ENCODE measurements at places on chromosomes 3 and 15.

DNA sequence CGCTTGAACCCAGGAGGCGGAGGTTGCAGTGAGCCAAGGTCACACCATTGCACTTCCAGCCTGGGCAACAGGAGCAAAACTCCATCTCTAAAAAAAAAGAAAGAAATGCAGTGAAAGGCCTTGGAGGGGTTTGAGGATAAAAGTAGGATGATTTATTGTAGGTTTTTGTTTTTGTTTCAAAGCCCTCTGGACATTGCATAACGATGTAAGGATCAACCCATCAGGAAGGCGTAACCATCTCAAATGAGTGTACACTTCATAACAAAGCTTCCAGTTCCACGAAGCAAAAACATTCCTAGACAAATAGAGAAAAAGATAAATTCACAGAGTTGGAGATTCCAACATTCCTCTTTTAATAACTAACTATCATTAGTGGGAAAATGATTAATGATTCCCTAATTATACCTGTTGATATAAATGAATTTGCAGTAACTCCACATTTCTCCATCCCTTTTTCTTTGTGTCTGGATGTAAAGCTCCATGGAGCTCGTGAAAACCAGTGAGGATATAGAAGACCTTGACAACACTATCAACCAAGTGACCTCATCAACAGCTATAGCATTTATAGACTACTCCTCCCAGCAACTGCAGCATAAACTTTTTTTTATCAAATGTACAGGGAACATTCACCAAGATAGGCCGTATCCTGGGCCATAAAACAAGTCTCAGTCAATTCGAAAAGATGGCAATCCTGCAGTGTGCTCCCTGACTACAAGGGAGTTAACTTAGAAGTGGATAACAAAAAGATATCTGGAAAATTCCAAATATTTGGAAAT, 48.7 kb upstream of the PPP4R2 start:
- no peak for DNase-seq

GRCh38 chr3:5007873-5008272, 28.6 kb downstream of the BHLHE40 start:
- no peak for DNase-seq

DNA sequence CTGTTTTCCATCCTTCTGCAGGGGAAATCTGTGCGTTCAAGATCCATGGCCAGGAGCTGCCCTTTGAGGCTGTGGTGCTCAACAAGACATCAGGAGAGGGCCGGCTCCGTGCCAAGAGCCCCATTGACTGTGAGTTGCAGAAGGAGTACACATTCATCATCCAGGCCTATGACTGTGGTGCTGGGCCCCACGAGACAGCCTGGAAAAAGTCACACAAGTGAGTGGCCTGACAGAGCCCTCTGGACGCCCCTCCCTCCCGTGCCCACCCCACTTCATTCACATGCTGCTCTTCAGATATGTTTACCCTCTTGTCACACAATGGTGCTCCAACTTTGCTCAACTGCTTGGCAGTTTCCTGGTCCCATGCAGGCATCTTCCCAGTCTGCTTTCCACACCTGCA, 274.3 kb upstream of the TRIM42 start:
- no peak for DNase-seq

GRCh38 chr3:61439122-61439458, 122.3 kb upstream of the PTPRG start:
- no peak for DNase-seq

DNA sequence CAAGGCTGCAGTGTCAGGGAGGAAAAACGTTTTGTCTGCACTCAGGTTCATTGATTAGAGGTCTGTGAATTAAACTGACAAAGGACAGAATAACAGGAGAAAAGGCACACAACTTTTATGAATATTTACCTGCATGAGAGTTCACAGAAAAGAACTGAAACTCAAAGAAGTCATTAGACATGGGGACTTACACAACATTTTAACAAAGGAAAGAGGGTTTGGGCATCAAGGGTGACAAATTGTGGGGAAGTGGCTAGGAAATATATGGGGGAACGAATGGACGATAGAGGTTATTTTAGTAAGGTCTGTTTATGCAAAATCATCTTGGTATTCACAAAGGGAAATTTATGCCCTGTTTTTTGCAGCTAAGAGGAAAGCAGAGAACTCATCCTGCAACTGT, 65.6 kb upstream of the C15orf39 start:
- DNase-seq, result no peak

DNA sequence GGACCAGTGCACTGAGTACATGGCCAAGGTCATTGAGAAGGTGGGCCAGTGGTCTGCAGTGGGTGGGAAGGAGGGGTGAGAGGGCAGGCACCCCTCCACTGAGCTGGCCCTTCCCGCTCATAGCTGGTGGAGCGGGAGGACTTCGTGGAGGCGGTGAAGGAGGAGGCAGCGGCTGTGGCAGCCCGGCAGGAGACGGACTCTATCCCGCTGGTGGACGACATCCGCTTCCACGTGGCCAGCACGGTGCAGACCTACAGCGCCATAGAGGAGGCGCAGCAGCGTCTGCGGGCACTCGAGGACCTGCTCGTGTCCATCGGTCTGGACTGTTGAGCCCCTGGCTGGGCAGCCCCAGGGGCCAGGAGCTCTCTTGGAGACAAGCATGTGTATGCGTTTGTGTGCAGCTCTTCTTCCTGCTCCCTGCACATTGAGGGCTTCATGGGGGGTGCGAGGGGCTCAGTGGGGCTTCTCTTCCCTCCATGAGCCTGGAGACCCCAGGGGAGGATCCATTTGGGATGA, 7.5 kb downstream of the ABTB1 start:
- no peak for DNase-seq

GRCh38 chr3:29279806-29280205, 1.1 kb upstream of the RBMS3 start:
- DNase-seq, result no peak

All from activated T-cell treated with anti-CD3 and anti-CD28 coated beads, Interleukin-2, amount 50 U/mL, for 4 hours (primary cell).